ENCODE measurements at places on chromosomes 13 and 19.

- no peak for DNase-seq
These were observed 51.3 kb upstream of the UBE2L5 start for GRCh38 chr13:30370916-30371521.

GRCh38 chr13:49395451-49395865, 48.4 kb downstream of the CAB39L start:
- no peak for DNase-seq

DNA sequence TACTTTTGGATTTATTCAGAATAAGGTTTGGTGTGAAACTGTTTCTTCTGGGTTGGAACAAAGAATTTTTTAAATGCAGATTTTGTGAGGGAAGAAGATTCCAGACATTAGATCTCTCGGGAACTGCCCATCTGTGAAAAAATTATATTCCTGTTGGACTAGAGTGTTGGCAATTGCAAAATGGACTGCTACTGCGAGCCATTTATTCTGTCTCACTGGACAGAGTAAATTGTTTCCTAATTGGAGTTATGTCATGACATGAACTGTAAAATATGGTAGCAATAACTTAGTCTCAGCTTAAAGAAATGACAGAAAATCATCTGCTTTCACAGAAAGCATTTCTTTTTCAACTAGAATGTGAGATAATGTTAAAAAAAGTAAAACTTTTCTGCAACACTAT, 86.0 kb upstream of the MYCBP2 start:
- no peak for DNase-seq

- no peak for DNase-seq
These were observed 13.6 kb downstream of the C19orf25 start for GRCh38 chr19:1465191-1466016.

- DNase-seq = no peak
These were observed 4.2 kb upstream of the LRRC25 start for GRCh38 chr19:18401580-18402112.

DNA sequence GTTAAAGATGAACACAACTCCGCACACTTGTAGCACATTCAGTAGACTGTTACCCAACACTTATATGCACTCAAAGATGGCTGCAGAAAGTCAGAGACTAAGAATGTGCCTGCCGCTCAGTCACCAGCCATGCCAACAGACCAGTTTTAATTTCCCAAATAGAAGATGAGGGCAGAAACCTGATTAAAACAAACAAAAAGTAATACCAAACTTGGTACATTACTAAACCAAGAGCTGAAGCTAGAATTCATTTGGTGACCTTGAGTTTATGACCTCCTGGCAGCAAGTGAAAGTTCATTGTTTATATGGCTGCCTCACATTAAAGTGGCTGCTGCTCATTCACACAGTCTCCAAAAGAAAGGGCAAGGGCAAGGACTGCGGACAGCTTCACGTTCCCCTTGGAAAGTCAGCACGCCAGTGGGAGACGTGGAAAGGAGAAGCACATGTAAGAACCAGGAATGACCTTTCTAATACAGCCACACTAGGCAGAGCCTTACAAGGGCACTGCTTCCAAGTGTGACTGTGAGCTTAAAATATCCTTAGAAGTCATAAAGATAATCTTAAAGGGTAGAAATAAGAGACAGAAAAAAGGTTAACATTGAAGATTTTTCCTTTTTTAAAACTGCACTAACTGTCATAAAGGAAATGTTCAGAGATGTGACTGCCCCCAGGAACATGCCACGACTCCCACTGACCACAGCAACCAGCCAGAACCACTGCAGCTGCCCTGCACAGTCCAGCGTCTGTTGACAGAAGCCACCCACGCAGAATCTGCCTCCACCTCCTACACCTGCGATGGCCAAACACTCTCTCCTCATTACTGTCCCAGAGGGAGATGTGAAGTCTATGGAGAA, 73.5 kb downstream of the STK24 start:
- no peak for DNase-seq

DNA sequence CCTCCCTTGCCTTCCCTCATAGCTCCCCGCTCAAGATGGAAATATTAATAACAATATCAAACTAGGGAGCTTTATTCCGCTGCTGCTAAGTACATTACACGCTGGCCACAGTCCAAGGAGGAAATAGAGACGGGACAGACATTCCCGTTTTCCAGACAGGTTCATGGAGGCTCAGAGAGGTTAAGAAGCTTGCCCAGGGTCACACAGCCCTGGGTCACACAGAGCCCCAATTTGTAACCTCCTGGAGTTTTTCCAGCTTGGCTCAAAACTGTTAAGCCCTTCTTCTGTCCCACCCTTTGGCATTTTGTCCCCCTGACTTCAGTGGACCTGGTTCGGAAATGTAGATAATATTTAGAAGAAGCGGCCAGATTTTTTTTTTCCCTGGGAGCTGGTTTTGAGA, 2.0 kb downstream of the BICRA start:
- no peak for DNase-seq

DNA sequence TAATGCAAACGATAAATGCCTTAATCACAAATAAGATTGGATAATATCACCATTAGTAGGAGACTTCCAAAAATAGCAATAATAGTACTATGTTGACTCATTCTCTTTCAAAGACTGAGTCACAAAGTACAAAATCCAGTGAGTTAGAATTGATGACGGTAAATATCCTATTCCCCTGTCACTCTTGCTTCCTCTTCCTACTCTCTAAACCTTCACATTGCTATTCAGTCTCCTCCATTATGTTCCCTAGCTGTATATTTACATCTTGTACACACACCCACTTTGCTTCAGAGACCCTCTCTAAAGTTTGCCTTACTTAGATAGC, 26.3 kb upstream of the INTS6 start:
- DNase-seq = no peak

- DNase-seq = no peak
These were observed 12.6 kb upstream of the URAD start for GRCh38 chr13:28001049-28001448.

GRCh38 chr13:102227741-102228140, 174.1 kb downstream of the FGF14 start:
- no peak for DNase-seq

DNA sequence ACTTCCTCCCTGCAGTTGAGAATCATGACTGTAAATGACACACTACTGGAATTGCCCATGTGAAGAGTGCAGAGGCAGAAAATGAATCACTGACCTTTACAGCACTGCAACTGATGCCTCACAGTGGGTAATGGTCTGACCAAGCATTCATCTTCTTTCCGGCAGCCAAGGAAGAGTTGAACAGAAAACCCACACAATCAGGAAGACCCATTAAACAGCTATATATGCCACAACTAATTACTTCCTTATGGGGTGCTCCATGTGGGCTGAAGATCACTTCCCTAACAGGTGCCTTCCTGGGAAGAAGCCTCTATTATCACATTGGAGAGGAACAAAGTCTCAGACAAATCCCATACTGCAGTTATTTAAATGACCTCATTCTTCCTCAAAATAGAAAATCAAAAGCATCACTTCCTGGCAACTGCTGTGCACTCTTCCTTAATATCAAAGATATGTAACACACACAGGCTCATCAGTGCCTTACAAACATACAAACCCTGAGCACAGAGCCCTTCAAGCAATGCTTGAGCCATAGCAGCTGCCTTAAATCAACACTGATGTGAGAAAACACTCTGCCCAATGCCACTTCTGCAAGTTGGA, 45.8 kb downstream of the RUBCNL start:
- DNase-seq = no peak

DNA sequence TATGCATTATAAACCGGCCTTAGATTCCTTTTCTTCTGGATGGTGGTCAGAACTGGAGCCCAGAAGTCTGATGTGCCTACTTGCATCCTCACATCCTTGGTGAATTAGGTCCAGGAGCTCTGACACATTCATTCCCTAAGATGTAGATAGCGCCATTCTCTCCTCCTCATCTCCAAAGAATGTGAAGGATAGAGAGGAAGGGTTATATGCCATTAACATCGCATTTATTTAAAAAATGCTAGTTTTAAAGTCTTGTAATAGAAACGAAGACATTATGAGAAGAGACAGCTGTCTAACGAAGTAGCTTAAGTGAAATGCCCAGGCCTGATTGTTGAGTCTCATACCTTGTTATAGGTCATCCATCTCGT, 9.7 kb downstream of the MBNL2 start:
- no peak for DNase-seq

DNA sequence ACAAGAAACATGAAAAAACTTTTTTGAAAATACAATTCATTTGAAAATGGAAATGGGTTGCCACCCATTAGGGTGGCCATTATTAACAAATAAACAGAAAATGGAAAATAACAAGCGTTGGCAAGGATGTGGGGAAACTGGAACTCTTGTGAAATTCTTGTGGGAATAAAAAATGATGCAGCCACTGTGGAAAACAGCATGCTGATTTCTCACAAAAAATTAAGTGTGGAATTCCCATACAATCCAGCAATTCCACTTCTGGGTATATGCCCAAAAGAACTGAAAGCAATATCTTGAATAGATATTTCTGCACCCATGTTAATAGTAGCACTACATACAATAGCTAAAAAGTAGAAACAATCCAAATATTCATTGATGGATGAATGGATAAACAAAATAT, 165.2 kb downstream of the DCLK1 start:
- no peak for DNase-seq

- DNase-seq = no peak
These were observed 19.7 kb downstream of the ZNF700 start for GRCh38 chr19:11944656-11945055.

DNA sequence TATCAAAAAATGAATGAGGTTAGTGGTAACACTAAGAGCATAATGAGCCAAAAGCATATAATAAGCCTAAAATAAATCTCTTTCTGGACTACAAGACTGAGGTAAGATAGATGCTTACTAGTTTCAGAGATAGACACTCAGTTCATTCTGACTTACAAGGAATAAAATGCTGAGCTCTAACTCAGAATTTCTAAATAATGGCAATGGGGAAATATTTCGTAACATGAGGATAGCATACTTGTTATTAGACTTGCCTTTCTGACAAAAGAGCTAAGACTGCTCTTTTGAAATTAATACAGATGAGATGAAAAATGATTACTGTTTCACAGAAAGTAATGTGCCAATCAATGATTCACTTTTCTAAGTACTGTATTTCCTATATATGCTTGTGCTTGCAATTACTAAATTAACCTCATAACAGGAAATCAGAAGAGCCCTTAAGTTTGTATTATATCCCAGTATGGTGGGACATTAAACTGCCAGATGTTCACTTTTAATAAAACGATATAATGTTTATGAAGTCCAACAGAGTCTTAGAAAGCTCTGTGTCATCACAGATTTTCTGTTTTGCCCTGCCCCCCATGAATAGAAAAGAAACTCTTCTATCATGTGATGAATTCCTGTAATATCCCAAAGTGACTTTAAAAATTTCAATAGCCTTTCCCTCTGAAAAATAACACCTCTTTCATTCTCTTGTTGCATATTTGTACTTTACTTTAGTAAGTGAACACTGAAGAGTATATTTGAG, 2771.0 kb upstream of the PCDH20 start:
- no peak for DNase-seq

GRCh38 chr19:43811837-43812236, 9.6 kb upstream of the LYPD5 start:
- no peak for DNase-seq

DNA sequence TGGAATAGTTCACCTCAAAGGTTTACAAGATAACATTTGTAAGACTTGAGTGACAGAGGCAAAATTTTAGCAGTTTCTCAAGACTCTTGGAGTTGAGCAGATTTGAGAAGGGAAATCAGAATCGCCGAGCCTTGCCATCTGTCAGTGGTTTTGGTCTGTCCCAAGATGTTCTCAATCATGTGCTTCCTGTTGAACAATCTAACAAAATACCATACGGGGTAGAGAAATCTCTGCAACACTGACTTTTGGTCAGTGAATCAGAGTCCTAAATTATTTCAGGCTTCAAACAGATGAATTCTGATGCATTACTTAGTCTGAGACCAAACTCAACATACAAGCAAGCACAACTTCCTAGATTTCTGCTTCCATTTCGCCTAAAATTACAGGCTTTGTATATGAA, 3.8 kb downstream of the KCTD12 start:
- no peak for DNase-seq

DNA sequence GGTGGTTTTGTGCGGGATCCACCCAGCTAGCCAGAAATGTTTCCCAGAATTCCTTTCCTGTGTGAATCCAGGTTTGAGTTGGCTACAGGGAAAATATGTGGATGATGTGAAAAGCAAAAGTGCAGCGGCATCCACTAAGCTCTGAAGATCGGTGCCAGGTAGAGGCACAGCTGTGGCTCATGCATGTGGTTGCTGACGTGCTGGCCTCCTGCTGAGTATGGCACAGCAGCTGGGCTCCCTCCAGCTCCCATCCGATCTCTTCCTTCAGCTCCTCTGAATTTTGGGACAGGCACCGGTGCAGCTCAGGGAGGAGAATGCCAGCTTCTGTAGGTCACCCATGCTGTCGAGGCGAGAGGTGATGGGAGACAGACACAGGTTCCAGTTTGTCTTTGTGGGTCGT, 84.0 kb upstream of the GSX1 start:
- no peak for DNase-seq

DNA sequence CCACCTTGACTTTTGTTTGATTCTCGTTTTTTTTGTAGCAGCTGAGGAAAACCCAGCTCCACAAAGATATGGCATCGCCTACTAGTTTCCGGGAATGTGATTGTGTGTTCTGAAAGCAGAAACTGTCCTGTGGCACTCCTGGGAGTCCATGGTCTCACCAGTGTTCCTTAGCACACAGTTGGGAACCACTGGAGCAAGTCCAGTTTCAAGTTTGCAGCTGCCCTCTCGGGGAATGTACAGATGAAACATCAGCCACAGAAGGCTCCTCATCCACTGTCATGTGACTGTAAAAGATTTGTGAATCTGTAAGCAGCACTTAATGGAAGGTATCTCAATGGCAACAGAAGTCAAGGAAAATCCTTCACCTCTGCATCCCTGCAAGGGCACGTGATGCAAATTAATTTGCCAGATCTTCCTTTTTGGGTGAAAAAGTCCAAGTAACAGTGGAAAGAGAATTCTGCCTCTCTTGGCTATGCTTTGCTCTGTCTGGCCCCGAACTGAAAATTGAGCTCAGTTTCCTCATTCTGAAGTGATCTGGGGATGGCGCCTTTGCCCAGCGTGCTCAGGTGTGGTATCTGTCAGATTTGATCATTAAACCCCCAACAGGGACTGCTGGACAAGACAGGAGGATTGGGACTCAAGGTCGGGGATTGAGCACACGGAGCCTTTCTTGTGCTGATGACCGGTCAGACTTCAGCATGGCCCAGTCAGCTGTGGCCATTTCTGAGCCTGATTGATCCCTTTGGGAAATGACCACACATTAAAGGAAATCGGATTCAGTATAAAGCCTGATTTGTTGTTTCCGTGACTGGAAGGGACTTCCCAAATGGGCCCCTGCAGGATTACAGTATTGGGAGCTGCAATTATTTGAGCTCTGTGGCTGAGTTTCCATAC, 58.8 kb downstream of the ING1 start:
- DNase-seq = no peak
